ENCODE measurements at places on chromosomes 11 and 22. TPM values are rescaled to one million over a fixed set of nuclear protein-coding genes. Genes with fewer than 3 reads are reported as not detected.

Gene WT1
- total RNA-seq: 4.7 TPM

Gene TAGLN
- total RNA-seq: 187 TPM

Gene UBQLNL
- total RNA-seq: 0.16 TPM

Gene DDI1
- total RNA-seq: not detected

All from heart left ventricle (tissue), 16 donors.